ENCODE measurements at places on chromosomes 11 and 22.

- DNase-seq, result no peak
Observed at GRCh38 chr11:6321356-6321755, 1.1 kb upstream of the CAVIN3 start.

DNA sequence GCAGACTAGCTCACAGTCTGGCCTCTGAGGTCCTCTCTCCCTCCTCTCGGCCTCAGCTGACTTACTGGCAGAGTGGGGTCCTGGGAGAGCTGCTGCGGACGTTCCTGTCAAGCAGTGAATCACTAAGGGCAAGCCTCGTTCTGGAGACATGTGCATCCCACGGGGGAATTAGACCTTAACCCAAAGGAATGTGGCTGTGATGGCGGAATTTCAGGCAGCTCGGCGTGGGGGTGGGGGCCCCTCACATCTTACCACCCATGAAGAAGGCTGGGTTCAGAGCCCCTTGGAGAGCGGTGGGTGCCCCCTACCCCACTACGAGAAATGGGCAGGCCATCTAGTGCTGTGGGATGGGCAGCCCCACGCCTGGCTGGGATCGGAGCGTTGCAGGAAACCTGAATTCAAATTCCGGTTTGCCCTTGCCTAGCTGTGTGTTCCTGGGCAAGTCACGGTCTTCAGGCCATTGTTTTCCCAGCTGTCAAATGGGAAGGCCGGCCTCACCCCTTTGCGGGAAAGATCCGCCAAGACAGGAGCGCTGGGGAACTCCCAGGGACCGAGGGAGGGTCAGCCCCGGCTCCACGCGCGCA, 554 bp downstream of the LRRC32 start:
- peak; percentile 36 for DNase-seq

- DNase-seq, result peak; percentile 78
Observed at GRCh38 chr11:73350908-73351636, 25.1 kb upstream of the RELT start.

DNA sequence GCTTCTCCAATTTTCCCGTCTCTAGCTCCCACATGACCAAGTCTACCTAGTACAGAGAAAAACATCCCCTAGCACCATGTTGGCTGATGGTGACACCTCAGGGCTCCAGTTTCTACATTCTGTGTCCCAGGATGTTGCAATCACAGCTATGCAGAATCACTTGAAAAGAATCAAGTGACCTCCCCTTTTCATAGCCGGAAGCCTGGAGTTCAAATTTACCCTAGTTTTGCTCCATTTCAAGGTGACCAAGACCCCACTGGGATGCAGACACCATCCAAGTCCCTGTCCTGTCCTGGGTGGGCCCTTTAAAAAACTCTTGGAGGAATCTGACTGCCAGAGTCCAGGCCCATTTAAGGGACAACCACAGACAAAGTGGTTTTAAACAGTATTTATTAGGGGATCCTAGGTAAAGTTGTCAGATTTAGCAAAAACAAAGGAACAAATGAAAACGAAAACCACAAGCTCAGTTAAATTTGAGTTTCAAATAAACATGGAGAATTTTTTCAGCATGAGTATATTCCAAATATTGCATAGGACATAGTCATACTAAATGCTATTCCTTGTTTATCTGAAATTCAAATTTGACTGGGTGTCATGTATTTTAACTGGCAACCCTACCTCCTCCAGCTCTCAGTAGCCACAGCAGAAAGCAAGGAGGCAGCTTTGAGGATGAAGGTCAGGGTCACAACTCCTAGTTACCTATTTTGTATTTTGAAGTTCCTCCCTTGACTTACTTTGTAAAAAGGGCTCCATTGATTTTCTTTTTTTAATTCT, 52.4 kb downstream of the MIAT start:
- no peak for DNase-seq

- no peak for DNase-seq
Observed at GRCh38 chr11:115290893-115291292, 213.3 kb downstream of the CADM1 start.

DNA sequence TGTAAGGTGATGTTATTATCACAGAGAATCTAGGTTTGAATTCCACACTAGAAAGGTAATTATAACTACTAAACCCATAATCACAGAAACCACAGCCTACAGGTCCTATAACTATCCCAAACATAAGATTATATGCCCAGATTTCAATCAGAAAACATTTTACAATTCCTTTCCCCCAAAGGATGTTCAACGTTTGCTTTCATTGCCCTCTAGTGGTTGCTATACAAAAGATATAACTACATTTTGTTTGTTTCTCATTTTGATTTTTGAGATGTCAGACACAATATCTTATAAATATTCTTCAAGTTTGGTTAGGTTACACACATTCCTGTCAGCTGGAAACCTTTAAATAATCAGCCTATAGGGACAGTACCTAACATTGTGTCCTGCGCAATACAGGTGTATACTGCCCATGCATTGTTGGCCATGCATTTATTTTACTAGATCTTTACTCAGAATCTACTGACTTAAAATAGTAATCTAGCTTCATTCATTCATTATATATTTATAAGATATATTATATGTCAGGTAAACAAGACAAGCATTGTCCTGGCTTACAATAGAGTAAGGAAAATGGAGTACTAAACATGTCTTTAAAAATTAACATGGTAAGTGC, 530.5 kb upstream of the CCDC90B start:
- peak; percentile 59 for DNase-seq

- peak; percentile 79 for DNase-seq
Observed at GRCh38 chr11:69293819-69294505, at the start of gene MYEOV. MYEOV (plus strand) TSS chr11:69294155; CDS start chr11:69295355, 1,200 bp downstream.

Data from GM23338 (cell line).